Activated CD8-positive, alpha-beta memory T cell treated with anti-CD3 and anti-CD28 coated beads, Interleukin-2, amount 10 ng/mL, durations not matched to agents 7 days and 5 days (primary cell): ENCODE measurements at places on chromosomes 5 and 9.
A peak's percentile ranks its signal among the peaks of the same experiment; 100 is the strongest.

DNA sequence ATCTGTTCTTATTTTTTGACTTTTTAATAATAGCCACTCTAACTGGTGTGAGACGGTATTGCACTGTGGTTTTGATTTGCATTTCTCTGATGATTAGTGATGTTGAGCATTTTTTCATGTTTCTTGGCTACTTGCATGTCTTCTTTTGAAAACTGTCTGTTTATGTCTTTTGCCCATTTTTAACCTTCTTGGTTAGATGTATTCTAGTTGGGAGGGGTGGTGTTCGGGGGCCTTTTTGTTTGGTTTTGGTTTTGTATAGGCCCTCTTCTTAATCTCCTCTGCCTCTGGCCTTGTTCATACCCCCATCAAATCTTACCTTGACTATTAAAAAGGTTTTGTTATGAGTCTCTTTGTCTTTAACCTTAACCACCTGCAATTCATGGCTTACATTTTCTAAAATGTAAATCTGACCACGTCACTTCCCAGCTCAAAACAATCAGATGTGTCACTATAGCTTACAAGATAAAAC is 107.8 kb upstream of the NR4A3 start:
- H3K4me1 ChIP-seq: peaks cover 4% of the 10 kb centered on the region
- DNase-seq: no peak
- H3K27me3 ChIP-seq: no peaks in the 10 kb centered on the region
- no peak overlapping the region for H3K27ac ChIP-seq
- H3K36me3 ChIP-seq: peaks cover 2% of the 10 kb centered on the region
- no peak overlapping the region for H3K4me3 ChIP-seq

DNA sequence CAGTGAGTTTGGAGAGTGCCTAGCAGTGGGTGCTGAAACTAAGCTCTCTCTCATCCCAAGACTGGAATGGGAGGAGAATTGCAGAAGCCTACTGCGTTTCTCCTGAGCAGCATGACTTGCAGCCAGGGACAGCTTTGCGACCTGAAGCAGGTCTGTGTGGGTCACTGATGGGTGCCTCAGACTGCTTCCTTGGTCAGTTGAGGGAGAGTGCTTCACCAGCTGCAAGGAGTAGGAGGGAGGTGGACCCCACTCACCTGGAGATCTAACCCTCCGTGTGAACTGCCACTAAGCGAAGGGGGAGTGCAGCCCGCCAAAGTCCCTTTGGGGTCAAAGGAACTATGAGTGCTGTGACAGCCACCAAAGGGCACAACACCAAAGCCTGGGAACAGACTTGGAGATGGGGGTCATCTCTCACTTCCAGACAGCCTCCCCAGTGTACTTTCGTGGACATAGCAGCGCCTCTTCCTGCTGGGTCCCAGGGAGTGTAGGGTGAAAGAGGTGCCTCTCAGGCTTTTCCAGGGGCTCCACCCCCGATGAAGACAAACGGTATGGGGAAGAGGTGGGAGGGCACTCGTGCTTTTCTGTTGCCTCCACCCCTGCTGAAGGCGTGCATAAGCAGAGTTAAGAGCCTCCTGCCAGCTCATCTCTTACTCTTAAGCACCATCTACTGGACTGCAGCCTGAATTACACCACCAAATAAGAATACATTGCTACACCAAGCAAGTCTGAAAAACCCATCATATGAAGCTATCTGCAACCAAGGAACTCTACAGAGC is 34.3 kb upstream of the MACIR start:
- H3K4me3 ChIP-seq: no peak overlapping the region
- H3K36me3 ChIP-seq: peaks cover 5% of the 10 kb centered on the region
- peak; percentile 73 for DNase-seq
- peaks cover 9% of the 10 kb centered on the region for H3K4me1 ChIP-seq

DNA sequence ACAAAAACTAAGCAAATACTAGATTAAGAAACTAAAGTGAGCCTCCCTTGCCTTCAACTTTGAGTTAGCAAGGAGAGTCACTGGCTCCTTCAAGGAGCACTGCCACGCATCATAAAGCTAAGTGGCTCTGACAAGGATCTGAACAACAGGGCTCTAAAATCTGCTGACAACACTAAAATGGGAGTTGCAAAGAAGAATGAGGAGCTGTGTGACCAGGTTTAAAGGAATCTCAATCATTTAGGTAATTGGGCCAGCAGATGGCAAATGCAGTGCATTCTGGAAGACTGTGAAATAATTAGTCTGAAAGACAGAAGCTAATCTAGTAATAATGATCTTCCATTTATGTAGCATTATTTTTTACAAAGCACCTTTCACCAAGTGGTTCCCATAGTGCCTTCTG is 297.0 kb upstream of the TAS2R1 start:
- no peak overlapping the region for H3K4me3 ChIP-seq
- H3K27ac ChIP-seq: no peak overlapping the region
- no peak for DNase-seq
- H3K27me3 ChIP-seq: no peaks in the 10 kb centered on the region
- H3K4me1 ChIP-seq: no peaks in the 10 kb centered on the region

DNA sequence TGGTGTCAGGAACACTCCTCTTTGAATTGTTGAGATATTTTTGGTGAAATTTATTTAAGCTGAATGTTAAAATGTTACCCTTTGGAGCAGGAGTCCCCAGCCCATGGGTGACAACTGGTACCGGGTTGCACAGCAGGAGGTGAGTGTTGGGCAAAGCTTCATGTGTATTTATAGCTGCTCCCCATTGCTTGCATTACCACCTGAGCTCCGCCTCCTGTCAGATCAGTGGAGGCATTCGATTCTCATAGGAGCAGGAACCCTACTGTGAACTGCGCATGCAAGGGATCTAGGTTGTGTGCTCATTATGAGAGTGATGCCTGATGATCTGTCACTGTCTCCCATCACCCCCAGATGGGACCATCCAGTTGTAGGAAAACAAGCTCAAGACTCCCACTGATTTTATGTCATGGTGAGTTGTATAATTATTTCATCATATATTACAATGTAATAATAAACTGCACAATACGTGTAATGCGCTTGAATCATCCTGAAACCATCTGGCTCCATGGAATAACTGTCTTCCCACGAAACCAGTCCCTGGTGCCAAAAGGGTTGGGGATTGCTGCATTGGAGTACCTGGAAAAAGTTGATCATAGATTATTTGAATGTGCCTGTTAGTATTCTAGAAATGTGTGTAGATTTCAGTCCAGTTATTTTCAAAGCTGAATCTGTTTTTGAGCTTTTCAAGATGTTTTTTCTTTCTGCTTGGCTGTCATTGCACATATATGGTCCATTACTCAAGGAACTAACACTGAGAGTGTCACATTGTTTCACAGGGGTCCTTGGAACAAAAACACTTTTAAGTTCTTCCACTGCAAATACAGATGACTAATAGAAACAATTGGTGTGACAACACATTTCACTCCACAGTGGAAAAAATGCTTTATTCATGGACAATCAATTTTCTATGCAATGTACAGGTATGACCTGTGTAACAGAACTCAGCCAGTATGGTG is 104.6 kb upstream of the TNFAIP8 start:
- DNase-seq: no peak
- no peaks in the 10 kb centered on the region for H3K27me3 ChIP-seq
- no peak overlapping the region for H3K4me3 ChIP-seq
- H3K4me1 ChIP-seq: no peaks in the 10 kb centered on the region
- H3K36me3 ChIP-seq: peaks cover 26% of the 10 kb centered on the region
- H3K27ac ChIP-seq: no peak overlapping the region

DNA sequence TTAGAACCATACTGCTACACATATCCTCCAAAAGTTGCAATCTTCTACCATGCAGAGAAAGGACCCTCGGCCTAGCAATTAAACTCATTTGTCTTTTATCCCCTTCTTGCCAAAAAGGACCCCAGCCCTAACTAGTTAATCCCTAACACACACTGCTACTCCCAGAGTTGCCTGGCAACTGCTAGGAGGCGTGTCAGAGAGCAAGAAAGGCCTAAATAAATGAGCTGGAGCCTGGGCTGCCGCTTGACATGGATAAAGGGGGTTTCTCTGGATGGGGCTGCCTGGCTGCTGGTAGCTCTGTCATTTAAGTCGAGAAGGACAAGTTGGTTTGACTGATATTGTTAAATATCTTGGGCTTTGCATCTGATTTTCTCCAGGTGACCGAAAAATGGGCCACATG is 194.8 kb downstream of the CRB2 start:
- H3K4me3 ChIP-seq: no peak overlapping the region
- H3K36me3 ChIP-seq: no peaks in the 10 kb centered on the region
- no peak overlapping the region for H3K27ac ChIP-seq
- no peaks in the 10 kb centered on the region for H3K4me1 ChIP-seq
- H3K27me3 ChIP-seq: no peaks in the 10 kb centered on the region
- no peak for DNase-seq

DNA sequence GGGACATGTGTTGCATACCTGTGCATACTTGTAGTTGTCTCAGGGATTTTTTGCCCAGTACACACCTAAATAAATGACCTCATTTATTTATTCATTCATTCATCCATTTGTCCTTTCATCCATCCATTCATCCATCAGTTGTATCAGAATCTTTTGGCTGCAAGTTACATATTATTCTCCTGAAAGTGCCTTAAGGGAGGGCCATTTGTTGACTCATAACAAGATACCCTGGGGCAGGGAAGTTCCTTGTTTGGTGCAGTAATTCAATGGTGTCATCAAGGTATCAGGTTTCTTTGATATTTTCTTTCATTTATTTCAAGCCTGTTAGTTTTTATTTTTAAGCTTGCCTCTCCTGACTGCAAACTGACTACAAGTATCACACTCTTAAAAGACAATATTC is 597.9 kb upstream of the TLE4 start:
- H3K27ac ChIP-seq: no peak overlapping the region
- no peak for DNase-seq
- no peaks in the 10 kb centered on the region for H3K4me1 ChIP-seq
- H3K27me3 ChIP-seq: no peaks in the 10 kb centered on the region

DNA sequence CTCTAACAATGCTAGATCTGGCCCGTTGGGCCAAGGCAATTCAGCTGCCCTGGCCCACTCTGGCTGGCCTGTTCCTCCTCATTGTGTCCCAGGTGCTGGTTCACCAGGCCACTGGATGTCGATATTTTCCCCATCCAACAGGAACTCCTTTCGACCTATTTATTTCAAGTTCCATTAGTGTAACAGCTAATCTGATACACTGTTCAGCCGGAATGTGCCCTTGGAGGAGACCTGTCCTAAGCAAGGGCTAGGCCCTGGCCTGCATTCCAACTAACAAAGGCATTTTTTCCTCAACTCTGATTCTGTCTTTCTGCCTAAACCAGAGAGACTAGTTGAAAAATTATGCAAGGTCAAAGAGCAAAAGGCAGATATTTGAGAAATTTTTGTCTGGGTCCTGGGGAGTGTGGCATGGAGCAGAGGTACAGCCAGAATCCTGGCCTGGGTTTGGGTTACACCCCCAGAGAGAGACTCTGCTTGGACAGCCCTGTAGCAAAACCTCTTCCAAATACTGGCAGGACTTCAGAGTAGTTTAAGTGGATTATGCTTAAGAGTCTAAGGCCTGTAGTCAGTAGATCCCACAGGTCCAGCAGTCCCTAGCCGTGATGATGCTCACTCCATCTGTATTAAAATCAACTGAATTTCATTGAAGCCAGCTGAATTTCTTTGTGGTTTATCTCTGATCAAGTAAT is 36.1 kb downstream of the MARCHF11 start:
- H3K36me3 ChIP-seq: no peaks in the 10 kb centered on the region
- H3K4me3 ChIP-seq: no peak overlapping the region
- no peak for DNase-seq
- H3K27me3 ChIP-seq: no peaks in the 10 kb centered on the region
- no peaks in the 10 kb centered on the region for H3K4me1 ChIP-seq
- H3K27ac ChIP-seq: no peak overlapping the region

DNA sequence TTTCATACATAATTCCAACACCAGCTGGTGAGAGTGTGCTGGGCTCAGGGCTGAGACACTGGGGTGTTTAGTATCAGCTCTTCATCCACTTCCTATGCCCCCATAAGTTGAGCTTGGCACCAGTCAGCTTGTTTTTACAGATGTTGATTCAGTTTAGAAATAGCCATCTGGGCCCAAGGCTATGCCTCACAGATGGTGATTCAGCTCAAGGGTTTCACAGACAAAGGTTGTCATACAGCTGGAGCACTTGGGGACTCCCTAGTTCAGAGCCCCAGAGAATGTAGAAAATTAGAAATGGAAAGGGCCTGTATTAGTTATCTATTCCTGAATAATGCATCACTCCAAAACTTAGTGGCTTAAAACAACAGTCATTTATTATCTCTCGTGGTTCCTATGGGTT is 10.3 kb upstream of the CRHBP start:
- H3K4me3 ChIP-seq: no peak overlapping the region
- H3K27ac ChIP-seq: no peak overlapping the region
- peaks cover 15% of the 10 kb centered on the region for H3K36me3 ChIP-seq
- H3K4me1 ChIP-seq: peaks cover 27% of the 10 kb centered on the region
- no peak for DNase-seq

DNA sequence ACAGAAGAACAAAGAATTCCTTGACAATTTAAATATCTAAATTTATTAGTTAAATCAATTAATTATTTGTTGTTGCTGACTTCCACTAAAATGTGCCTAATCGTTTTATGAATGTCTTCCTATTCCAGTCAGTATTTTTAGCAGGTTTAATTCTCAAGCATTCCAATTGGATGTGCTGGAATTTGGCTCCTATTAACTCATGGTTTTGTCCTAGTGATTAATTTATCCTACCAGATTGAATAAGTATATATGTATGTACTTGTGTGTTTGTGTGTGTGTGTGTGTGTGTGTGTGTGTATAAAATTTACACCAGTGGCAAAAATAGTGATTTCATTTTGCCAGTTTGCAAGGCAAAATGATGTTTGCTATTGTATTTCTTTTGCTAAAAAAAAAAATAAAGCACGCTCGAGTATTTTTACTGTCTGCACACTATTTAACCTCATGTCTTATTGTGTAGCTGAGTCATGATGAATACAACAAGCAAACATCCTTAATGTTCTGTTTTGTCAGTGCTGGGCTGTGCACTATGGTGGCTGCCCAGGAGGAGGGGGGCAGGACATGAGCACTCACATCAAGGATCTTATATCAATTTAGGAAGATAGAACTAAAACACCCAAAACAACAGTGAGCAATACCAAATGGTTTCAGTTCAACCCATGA is 375.5 kb downstream of the PDE4D start:
- no peak for DNase-seq
- no peaks in the 10 kb centered on the region for H3K27me3 ChIP-seq
- no peak overlapping the region for H3K27ac ChIP-seq
- H3K4me3 ChIP-seq: no peak overlapping the region
- no peaks in the 10 kb centered on the region for H3K4me1 ChIP-seq

DNA sequence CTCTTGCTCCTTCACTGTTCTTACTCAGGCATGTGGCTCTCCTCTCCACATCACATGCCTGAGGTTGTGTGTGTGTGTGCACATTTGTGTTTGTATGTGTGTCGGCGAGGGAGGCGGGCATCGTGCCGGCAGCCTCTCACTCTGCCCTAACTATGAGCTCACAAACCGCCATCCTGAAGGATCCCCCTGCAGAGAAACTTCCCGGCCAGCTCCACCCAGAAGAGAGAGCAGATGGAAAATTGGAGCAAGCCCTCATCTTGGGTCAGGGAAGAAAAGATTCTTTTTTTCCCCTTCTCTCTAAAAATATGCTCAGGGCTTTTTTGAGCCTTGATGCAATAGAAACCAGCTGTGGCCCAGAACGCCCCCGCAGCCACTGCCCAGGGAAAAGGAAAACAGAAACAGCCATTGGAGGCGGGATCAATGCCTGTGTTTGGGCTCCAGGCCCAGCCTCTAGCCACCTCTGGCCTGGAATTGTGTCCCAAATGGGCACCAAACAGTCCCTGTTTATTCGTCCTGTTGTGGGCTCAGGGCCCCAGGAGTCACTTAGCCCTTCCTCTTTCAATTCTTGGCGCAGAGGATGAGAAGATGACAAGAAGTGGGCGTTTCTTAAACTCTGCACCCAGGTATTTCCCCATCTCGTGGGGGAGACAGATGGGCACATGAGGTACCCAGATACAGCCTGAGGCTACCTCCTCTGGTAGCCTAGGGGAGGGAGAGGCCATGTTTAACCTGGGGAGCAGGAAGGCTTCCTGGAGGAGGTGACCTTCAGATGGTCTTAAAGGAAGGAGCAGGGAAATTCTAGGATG is 151.5 kb downstream of the RGS3 start:
- DNase-seq: no peak
- H3K27ac ChIP-seq: no peak overlapping the region
- H3K27me3 ChIP-seq: no peaks in the 10 kb centered on the region
- no peak overlapping the region for H3K4me3 ChIP-seq
